ENCODE measurements at places on chromosomes 12 and 14.

GRCh38 chr14:80988192-80988591 is 32.8 kb downstream of the TSHR start:
- DNase-seq = no peak

DNA sequence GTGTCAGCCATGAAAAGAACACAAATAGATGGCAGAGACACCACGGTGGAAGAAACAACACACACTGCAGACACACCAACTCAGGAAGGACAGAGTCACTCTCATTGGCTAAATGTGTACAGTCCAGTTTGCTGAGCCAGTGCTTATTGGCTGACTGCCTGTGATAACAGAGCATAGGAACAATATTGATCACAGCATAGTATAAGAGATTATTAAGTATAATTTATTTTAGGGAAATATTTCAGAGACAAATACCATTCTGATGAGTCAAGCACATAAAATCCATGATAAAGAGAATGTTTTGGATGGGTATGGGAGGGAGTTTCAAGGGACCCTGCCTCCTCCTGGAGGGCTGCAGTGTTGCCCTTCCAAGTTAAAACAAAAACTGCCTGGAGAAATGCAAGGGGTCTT is 50.9 kb downstream of the BTG1 start:
- DNase-seq = no peak

GRCh38 chr12:57803319-57803893 is 15.1 kb downstream of the AVIL start:
- DNase-seq = peak; percentile 22

GRCh38 chr12:79057540-79057939 is 193.0 kb downstream of the SYT1 start:
- no peak for DNase-seq

- no peak for DNase-seq
Measured at GRCh38 chr12:127257366-127257935, 1009.5 kb upstream of the TMEM132C start.

- DNase-seq = no peak
Measured at GRCh38 chr12:107435520-107435919, 250.1 kb upstream of the PWP1 start.

DNA sequence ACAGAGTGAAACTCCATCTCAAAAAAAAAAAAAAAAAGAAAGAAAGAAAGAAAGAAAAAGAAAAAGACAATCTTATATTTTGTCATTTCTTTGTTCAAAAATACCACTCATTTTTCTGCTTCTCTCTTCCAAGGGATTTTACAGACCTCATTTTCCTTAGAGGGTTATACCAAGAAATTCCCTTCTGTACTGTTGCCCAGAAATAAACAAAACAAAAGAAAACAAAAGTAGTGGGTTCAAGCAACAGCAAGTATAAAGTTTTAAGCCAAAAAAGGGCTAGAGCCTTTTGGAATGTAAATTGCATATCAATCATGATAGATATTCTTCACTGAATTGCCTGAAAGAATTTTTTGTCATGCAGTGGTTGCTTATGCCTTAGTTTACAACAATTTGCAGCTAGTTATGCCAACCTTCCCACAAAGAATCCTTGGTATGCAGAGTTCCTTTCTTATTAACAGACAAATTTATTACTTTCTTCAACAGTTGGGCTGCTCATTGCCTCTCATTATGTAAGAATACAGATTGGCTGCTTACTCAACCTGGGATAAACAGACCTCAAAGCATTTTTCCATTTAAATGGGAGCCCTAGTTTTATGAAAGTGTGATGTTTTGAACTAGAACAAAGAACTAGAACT is 129.1 kb upstream of the PPFIA2 start:
- no peak for DNase-seq

DNA sequence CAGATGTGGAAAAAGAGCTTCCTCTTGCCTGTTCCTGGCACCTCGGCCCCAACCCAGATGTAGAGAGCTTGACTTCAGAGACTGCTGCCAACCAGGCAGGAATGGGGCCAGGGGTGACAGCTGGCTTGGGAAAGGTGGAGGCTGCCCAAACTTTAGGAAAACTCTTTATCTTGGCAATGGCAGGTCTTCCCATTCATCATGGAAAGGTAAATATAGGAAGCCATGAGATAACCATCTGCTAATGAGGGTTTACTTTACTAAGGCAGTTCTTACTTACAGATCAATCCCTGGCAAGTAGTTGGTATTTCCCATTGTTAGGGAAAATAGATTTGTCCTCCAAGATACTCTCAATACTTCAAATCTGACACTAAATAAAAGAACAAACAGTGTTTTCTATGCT is 143.1 kb upstream of the NUDT4 start:
- no peak for DNase-seq

GRCh38 chr12:63305901-63306875 is 155.2 kb upstream of the AVPR1A start:
- DNase-seq = no peak

- no peak for DNase-seq
Measured at GRCh38 chr14:83867566-83868225, 1662.2 kb upstream of the FLRT2 start.

GRCh38 chr14:81384900-81385299 is 15.2 kb downstream of the STON2 start:
- no peak for DNase-seq

DNA sequence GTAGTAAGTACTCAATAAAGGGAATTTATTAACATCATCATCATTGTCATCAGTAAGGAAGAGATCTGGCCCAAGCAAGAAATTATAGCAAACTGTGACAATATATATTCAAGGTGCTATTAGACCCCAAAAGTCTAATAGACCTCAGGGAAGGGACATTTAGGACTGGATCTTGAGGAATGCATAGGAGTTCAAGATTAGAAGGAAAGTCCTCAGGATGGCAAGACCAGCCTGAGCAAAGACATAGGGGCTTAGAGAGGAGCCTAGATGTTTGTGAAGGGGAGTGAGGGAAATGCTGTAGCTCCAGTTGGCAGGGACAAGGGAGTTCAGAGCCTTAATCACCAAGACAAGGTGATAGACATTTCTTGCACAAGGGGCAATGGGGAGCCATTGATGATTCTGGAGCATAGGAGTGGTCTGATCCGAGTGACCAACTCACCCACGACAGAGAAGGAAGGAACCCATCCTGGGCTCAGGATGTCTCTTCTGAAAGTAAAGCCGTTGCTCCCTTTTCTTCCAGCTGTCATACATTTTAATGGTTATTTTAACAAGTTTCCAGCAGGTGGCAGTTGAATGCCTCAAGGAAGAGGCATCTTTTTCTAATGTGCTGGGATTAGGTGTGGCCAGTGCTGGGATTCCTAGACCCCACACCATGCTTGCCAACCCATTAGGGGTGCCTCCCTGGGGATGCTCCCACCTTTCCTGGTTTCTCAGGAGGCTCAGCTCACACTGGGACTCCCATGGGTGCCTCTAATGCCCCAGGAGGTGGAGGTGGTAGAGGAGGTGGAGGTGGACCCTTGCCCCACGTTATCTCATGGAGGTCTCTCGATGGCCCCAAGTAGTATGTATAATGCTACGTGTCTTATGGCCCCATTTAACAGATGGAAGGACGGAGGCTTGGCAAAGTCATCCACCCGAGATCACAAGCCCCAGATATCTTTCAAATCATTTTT is 37.8 kb downstream of the PHETA1 start:
- DNase-seq = no peak

DNA sequence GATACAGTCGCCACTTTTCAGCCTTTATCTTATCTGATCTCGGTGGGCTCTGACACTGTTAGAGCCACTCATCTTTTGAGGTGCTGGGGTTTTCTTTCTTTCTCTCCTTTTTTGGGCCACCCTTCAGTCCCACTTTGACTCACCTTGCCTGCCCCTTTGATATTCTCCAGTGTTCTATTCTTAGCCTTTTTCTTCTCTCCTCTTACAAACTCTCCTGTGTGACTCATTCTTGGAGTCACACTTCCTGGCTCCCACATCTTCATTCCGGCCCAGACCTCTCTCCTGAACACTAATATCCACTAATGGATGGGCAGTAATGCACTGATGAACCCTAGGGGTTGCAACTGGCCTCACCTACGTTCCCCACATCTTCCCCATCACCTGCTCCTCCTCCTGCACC is 2.2 kb upstream of the DCD start:
- no peak for DNase-seq

- no peak for DNase-seq
Measured at GRCh38 chr14:104690861-104691455, 1.5 kb downstream of the INF2 start.

GRCh38 chr12:32201096-32201495 is 94.4 kb downstream of the BICD1 start:
- no peak for DNase-seq

- DNase-seq = no peak
Measured at GRCh38 chr14:38079268-38079667, 128.4 kb upstream of the SSTR1 start.

- no peak for DNase-seq
Measured at GRCh38 chr12:105910030-105910429, 228.7 kb downstream of the NUAK1 start.

DNA sequence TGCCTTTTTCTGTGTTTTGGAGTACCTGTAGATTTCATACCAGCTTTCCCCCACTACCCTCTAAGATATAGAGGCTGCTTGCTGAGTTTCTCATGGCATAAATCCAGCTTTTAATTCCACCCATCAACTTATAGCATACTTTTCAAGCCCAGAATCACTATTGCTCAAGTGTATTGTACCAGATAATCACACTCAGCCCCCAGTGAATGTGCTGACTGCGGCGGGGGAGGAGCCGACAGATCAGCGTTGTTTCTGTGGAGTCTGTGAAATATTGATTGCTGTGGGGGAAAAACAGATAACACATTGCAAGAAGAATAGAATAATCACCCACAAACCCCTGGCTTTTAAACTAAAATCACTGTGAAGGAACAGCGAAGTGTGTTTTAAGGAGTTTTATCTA is 296.1 kb downstream of the TMEM132D start:
- no peak for DNase-seq

- DNase-seq = no peak
Measured at GRCh38 chr12:123388951-123389559, 5.1 kb downstream of the KMT5A start.

All from stimulated activated CD4-positive, alpha-beta T cell treated with anti-CD3 and anti-CD28 coated beads, TNF-alpha, amount 100 ng/mL, for 48 hours (primary cell).